ENCODE measurements at places on chromosomes 3 and 15.

GRCh38 chr3:132660811-132661070 is 612 bp downstream of the UBA5 start:
- DNase-seq = no peak

GRCh38 chr3:197503652-197504051 is 52.1 kb downstream of the BDH1 start:
- DNase-seq = no peak

- no peak for DNase-seq
These were observed 79.5 kb upstream of the BHLHE40 start for GRCh38 chr3:4899710-4900109.

- no peak for DNase-seq
These were observed 157.3 kb downstream of the WNT5A start for GRCh38 chr3:55329849-55330248.

GRCh38 chr15:47506329-47507100 is 210.8 kb upstream of the SEMA6D start:
- DNase-seq = no peak

- DNase-seq = no peak
These were observed 137.1 kb upstream of the PRR20G start for GRCh38 chr3:127424766-127425504.

DNA sequence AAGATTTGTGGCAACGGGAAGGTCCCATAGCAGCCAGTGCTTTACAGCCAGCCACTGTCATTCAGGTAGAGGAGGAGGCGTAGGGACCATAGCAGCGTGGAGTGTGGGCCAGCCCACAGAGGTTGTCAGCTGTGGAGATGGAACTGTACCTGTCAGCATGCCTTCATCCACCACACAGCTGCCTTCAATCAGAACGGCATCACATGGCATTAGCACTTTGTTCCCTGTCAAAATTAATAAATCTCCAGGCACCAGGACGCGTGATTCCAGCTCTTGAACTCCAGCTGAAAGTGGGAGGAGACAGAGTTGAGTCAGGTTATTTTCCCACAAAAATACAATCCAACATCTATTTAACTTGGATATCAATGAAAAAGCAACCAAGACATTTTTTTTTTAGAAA is 84.0 kb downstream of the ATP13A4 start:
- no peak for DNase-seq

GRCh38 chr3:13526626-13526949 is 22.3 kb upstream of the FBLN2 start:
- DNase-seq = no peak

- DNase-seq = no peak
These were observed 145.4 kb downstream of the ALCAM start for GRCh38 chr3:105512061-105512460.

GRCh38 chr15:57422113-57422754 is 45.9 kb downstream of the CGNL1 start:
- no peak for DNase-seq

DNA sequence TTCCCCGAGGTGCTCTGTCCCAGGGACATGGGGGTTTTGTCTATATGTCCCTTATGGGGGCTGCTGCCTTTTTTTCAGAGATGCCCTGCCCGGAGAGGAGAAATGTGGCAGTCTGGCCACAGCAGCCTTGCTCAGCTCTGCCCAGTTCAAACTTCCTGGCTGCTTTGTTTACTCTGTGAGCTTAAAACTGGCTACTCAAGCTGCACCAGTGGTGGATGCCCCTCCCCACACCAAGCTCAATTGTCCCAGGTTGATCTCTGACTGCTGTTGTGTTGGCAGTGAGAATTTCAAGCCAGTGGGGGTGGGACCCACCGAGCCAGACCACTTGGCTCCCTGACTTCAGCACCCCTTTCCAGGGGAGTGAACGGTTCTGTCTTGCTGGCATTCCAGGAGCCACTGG is 188.9 kb downstream of the STXBP5L start:
- DNase-seq = no peak

All from NCI-H1436 treated with DMSO at 0.1 percent for 48 hours (cell line).